ENCODE measurements at places on chromosomes 11 and 22.

- DNase-seq, result no peak
Observed at GRCh38 chr22:31329453-31330215, 16.5 kb downstream of the PATZ1 start.

- DNase-seq, result no peak
Observed at GRCh38 chr22:35444685-35445399, 44.9 kb downstream of the MCM5 start.

GRCh38 chr11:93020248-93021046 lies 51.0 kb downstream of the MTNR1B start:
- no peak for DNase-seq

GRCh38 chr11:83671289-83671688 lies 385.1 kb upstream of the CCDC90B start:
- DNase-seq, result no peak

DNA sequence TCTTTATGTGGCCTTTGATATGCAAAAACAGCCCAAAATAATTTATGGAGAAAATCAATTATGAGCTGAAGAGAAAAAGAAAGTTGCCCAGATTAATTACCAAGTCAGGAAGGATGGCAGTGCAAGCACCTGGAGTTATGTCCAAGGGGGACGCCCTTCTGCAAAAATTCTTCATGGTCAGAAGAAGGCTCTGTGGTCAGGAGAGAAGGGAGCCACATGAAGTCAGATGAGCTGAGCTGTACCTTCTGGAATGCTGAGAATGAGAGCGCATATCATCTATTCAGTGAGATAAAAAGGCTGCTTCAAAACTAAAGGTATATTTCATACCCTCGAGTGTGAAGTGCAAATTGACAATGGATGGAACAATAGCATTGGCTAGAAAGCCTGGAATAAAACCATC lies 607.4 kb downstream of the NTM start:
- no peak for DNase-seq

DNA sequence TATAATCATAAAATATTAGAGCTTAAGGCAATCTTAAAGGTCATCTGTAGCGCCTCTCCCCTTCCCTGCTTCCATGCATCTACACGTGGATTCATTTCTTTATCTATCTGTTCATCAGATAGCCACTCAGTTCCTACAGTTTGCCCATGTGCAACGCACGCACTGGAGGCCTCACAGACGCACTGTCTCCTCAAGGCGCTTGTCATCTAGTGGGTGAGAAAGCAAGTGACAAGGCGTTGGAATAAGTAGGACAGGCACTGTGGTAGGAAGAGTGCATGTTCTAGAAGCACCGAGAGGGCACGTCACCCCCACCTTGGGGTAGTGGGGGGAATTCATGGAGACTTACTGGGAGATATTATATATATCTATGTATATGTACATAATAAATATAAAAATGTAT lies 20.8 kb upstream of the JAM3 start:
- DNase-seq, result no peak

- DNase-seq, result no peak
Observed at GRCh38 chr11:96207459-96208449, 135.2 kb downstream of the MAML2 start.

DNA sequence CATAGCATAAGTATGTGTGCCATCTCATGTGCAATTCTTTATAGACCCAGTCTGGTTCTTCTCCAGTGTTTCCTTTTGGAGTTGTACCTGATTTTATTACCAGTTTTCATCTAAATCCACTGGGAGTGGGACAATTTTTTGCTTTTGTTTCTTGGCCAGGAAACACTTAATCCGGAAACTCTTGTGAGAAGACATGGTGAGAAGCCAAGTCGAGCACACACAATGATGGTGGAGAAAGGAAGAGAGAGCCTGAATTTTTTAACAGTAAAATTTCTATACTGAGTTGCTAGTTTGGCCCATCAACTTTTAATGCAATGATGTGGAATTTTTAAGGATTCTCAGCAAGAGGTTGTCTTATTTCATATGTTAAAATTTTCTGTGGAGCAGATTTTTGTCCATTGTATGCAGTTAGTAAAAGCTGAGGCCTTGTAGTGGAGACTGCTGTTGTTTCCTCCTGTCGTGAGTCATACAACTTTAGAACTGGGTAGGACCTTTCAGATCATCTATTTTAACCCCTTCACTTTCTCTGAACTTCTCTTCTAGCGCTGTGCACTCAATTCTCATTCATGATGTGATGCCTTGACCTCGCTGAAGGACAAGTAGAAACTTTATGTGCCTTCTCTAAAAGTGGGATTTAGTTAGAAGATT lies 17.1 kb downstream of the FAR1 start:
- no peak for DNase-seq

GRCh38 chr11:70381872-70382861 lies 16.2 kb upstream of the CTTN start:
- DNase-seq, result no peak

GRCh38 chr22:50058061-50058905 lies at the start of gene TTLL8:
TSS of gene TTLL8 (minus strand) at chr22:50058298.
- no peak for DNase-seq

DNA sequence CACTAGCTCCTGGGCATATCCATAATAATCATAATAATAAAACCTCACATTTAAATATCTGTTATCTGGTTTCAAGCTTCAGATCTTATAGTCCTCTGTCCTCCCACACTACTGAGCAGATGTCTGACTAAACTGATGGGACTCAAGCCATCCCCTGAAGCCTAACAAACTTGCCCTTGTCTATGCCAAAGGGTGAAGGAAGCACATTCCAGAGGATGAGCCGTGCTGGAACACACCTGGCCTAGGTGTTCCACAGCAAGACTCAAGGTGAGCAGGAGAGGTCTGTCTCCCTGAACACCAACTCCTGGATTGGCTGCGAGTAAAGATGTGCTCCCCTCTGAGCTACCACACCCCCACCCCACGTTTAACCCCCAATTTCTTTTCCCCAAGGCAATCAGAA lies 14.7 kb downstream of the SCUBE2 start:
- DNase-seq, result no peak

- DNase-seq, result no peak
Observed at GRCh38 chr11:114606003-114606801, 10.6 kb upstream of the NXPE4 start.

DNA sequence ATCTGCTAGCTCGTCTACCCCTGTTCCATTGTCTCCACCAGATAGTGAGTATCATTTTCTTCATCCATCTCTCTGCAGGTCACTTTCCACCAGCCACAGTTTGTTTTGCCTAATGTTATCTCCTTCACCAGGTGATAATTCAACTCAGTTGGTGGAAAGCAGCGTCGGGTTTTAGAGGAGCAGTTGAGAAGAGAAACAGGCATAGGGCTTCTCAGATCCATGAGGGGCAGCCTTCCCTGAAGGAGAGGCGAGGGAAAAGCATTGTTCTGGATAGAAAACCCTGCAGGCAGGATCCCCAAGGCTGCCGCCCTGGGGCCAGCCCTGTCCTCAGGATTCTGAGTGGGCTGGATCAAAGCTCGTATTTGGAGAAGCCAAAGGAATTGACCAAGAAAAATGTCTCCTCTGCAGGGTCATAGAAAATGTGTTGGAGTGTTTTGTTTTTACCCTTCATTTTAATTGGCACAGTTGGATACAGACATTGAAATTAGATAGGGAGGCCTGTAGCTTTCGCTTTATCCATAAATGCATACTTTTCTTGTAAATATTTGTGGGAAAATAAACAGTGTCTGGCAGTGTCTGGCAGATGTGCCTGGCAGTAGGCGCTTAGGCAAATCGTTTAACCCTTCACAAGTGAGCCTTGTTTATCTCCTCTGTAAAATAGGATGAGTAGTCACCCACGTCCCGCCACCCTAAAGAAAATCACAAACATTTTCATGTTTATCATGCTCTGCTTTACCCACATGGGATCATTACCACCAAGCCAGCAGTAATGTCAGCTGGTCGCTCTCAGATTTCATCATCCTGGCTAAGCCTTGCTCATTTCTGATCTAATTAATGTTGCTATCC lies 73.4 kb upstream of the TTC12 start:
- DNase-seq, result no peak

- DNase-seq, result no peak
Observed at GRCh38 chr11:15412054-15412453, 297.3 kb downstream of the INSC start.

DNA sequence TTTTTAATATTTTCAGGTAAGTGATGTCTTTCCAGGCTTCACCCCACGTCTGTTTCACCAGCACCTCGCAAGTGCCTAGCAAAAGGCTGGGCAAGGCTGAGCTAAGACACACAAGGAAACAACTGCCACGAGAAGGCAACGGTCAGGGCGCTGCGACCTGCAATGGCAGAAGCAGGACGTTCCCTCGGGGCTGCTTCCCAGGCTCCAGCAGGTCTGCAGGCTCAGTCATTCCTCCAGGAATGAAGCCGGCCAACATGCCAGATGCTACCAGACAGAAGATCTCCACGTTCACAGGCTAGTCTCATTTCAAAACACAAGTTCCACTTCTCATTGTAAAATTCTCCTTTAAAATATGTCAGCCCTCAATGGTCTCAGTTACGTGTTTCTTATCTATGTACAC lies 45.5 kb downstream of the CELSR1 start:
- no peak for DNase-seq

GRCh38 chr11:45204761-45205160 lies 58.3 kb downstream of the PRDM11 start:
- no peak for DNase-seq

DNA sequence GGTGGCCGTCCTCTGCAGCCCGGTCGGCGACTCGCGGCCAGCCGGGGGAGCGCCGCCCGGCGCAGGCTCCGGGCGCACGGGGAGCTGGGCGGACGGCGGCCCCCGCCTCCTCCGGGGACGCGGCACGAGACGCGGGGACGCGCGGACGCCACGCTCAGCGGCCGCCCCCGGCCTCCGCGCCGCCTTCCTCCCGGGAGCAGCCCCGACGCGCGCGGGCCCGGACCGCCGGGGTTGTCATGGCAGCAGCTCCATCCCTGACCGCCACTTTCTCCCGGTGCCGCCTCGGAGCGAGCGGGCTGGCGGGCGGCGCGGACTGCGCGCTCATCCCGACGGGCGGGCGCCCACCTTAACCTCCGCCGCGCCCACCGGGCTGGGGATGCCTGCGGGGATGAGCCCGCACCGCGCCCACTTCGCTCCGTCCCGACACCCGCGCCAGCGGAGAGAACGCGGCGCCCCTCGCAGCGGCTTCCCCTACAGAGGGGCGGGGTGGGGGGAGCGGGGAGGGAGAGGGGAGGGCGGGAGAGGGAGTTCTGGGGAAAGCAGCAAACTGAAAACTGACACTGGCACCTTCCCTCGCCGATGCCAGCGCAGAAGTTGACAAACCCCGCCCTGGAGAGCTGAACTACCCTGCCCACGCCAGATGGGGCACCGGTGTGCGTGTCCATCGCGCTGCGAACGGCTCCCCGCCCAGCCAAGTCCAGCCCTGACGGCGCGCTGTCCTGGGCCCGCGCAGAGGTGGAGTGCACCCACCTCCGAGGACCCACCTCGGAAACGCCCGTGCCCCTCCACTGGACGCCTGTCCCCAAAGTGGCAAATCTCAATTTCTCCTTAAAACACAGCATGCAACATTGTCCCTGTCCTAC lies 588.4 kb downstream of the OPCML start:
- DNase-seq, result no peak

DNA sequence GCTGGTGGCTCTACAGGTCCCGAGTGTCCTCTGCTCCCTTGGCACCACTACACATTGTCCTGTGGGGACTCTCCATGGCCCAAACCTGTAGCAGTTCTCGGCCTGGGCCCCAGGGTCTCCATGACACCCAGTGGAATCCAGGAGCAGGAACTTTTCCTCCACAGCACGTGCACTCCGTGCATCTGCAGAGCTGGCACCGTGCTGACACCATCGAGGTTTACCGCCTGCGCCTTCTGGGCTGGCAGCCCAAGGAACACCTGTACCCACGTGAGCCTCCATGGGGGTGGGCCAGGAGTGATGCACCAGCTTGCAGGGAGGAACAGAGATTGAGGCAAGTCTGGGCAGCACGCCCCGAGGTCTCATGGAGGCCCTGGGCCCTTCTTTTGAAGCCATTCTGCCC lies 25.2 kb downstream of the TSPAN32 start:
- DNase-seq, result no peak

DNA sequence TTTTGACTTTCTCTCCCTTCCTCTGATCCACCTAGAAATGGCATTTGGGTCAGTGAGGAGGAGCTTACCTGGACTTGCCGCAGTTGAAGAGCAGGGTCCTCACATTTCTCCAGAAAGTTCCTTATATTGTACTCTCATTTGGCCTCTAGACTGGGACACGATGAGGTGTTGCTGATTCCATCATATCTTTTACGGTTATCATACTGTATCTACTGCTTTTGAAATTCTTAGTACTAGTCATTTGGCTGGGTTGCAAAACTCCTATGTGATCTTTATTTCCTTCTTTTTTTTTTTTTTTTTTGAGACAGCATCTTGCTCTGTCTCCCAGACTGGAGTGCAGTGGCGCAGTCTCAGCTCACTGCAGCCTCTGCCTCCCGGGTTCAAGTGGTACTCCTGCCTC lies 58.7 kb upstream of the FAM181B start:
- no peak for DNase-seq

- DNase-seq, result no peak
Observed at GRCh38 chr22:21641417-21641788, 699 bp upstream of the SDF2L1 start.

GRCh38 chr11:36241497-36241896 lies 47.7 kb downstream of the COMMD9 start:
- no peak for DNase-seq

- peak; percentile 40 for DNase-seq
Observed at GRCh38 chr11:19742588-19743292, 30.1 kb downstream of the NAV2 start.

DNA sequence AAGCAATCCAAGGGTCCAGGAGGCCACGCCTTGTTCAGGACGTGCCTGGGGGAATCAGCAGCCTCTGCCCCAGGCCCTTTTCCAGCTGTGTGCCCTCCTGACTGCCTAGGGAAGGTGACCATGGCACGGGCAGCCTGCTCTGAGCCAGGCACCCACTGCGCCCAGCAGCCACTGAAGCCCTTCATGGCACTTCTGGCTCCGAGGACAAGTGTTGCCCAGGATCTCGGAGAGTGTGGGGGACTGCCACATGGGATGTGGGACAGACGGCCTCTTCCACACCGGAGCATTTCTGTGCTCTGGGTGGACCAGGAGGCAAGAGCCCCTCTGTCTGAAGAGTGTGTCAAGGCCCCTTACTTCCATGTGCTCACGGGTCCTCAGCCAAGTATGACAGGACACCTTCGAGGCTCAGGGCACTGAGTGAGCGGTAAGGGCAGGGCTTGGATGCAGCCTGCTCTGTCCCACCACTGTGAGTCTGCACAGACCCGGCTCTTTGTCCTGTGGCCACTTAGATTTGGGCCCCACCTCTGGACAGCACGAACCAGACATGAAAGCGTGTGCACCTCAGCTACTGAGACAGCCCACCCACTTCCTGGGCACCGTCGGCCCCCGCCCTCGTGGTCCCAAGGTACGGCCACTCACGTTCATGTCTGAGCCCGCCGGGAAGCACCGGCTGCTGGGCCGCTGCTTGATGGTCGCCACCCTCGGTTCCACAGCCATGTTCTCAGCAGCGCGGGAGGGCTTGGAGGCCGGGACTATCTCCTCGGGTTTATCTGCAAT lies 93.6 kb downstream of the CTTN start:
- DNase-seq, result no peak

GRCh38 chr22:44089717-44090570 lies 65.8 kb downstream of the PARVB start:
- no peak for DNase-seq

All from GM10248 (cell line).